ENCODE measurements at places on chromosomes 2 and 18. TPM values are rescaled to one million over a fixed set of nuclear protein-coding genes. Genes with fewer than 3 reads are reported as not detected.

DNA sequence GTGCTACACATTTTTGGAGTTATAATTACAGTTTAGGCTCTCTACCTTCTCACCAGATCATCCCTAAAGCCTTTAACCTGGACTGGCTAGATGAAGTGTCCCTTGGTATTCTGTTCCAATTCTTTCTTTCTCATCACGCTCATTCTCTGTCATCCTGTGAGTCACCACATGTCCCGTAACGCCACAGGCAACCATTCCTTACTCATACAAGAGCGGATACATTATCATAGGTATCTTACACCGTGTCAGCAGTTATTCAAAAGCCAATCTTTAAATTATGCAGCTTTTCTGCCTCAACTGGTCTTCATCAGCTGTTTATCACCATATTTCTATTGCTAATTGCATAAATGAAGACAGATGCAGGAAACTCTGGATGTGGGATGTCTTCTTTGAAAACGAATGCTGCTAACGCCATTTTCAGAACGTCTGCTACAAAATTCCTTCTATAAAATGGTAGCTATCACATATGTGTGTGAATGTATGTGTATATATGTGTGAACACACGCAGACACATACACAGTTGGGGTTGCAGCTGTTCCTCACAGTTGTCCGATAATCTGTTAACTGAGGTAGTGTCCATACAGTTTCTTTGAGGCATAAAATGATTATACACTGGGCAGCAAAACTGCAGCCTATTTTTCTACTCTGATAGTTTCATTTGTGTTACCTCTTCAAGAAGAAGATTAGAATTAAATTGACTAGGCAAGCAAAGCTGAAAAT lies 47.9 kb downstream of the EML6 start:
- H3K4me3 ChIP-seq: no peak overlapping the region
- no peaks in the 10 kb centered on the region for H3K4me1 ChIP-seq
- H3K27ac ChIP-seq: no peak overlapping the region
- no peak for DNase-seq
- no peaks in the 10 kb centered on the region for H3K27me3 ChIP-seq
- H3K36me3 ChIP-seq: no peaks in the 10 kb centered on the region

DNA sequence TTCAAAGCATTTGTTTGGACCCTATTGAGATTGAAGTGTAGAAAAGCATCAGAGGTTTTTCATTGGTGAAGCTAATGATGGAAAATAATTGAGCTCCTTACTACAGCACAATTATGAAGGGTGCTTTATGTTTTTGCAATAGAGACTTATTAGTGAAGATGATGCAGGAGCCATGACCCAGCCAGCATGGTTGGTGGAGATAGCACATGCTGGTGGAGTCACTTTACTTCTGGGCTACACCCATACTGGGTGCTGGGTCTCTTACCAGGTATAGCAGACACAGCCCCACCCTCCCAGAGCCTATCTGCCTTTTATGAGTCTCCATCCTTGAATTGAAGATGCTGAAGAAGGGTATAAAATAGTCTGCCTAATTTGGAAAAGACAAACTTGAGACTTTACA lies 3.6 kb downstream of the ACP1 start:
- H3K4me3 ChIP-seq: no peak overlapping the region
- no peaks in the 10 kb centered on the region for H3K27me3 ChIP-seq
- peaks cover 31% of the 10 kb centered on the region for H3K4me1 ChIP-seq
- no peak for DNase-seq
- H3K36me3 ChIP-seq: peaks cover 20% of the 10 kb centered on the region

GRCh38 chr2:160356485-160356884 lies 137.1 kb downstream of the RBMS1 start:
- no peak for DNase-seq
- no peaks in the 10 kb centered on the region for H3K36me3 ChIP-seq
- H3K27ac ChIP-seq: no peak overlapping the region
- no peaks in the 10 kb centered on the region for H3K27me3 ChIP-seq
- H3K4me1 ChIP-seq: peaks cover 61% of the 10 kb centered on the region

GRCh38 chr2:17912266-17912691 lies 33.8 kb downstream of the KCNS3 start:
- no peaks in the 10 kb centered on the region for H3K4me1 ChIP-seq
- DNase-seq: no peak

DNA sequence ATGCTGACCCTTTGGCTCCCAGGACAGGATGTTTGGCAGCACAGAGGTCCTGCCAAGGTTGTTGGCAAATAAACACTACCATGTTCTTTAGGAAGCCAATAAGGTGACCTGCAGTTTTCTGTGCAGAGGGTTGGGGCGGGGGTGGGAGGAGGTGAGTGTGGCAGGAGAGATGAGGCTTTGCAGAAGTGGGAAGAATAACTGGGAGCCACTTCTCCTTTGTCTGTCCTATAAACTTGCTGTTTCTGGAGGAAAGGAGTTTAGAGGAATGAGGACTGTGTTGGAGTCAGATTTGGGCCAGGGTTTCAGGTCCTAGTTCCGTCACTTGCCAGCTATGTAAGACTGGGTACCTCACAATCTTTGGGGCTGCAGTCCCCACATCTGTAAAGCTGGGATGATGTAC lies 187.6 kb upstream of the SPRED2 start:
- no peaks in the 10 kb centered on the region for H3K4me1 ChIP-seq
- H3K27me3 ChIP-seq: peaks cover 13% of the 10 kb centered on the region
- no peak for DNase-seq

DNA sequence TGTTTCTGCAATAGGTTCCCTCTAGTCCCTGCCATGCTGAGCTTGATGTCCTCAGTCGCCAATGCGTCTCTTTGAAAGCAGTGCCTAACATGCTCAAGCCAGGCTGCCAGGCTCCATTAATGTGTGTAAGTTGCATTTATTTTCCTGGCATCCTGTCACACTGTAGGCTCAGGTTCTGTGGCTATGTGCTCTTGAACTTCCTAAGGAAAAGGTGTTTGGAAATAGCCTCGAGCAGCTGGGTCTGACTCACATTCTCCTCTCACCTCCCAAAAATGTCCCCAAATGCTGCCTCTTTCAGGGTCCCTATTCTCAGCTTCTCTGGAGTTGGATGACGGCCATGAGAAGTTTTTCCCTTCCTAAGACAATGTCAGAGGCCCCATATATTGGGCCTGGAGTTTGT lies 58.0 kb upstream of the SLC14A2 start:
- no peak overlapping the region for H3K4me3 ChIP-seq
- H3K27me3 ChIP-seq: no peaks in the 10 kb centered on the region
- no peaks in the 10 kb centered on the region for H3K36me3 ChIP-seq
- peak overlapping the region; percentile 18 for H3K27ac ChIP-seq
- no peak for DNase-seq

GRCh38 chr2:193539188-193539587 lies 1344.5 kb upstream of the TMEFF2 start:
- H3K27me3 ChIP-seq: no peaks in the 10 kb centered on the region
- H3K4me3 ChIP-seq: no peak overlapping the region
- no peak overlapping the region for H3K27ac ChIP-seq
- no peaks in the 10 kb centered on the region for H3K4me1 ChIP-seq
- DNase-seq: no peak
- no peaks in the 10 kb centered on the region for H3K36me3 ChIP-seq

DNA sequence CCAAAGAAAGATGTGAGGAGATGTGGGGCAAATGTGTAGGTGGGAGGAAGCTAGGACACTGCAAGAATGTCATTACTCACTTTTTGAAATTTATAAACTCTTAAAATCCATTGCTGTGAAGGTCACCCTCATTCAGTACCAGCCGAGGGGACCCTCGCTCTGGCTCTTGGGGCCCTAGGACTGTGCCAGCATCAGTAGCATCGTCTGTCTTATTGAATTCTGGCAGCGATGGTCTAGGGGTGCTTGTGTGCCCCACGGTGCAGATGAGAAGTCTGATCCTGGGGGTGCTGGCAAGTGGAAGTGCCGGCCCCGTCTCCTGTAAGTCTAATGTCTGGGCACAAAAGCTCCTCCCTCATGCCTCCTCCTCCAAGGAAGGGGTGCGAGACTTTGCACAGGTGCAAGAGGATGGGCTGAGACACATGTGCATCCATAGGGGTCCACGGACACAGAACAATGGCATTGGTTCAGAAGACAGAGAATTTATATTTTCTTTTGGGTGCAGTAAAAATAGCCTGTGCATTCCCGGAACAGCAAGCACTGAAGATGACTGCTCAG lies 266.7 kb upstream of the HDAC4 start:
- DNase-seq: no peak
- no peak overlapping the region for H3K4me3 ChIP-seq
- H3K36me3 ChIP-seq: no peaks in the 10 kb centered on the region
- no peaks in the 10 kb centered on the region for H3K4me1 ChIP-seq
- no peak overlapping the region for H3K27ac ChIP-seq
- H3K27me3 ChIP-seq: no peaks in the 10 kb centered on the region

- H3K36me3 ChIP-seq: no peaks in the 10 kb centered on the region
- peak overlapping the region; percentile 41 for H3K27ac ChIP-seq
- H3K4me1 ChIP-seq: peaks cover 12% of the 10 kb centered on the region
- DNase-seq: peak; percentile 85
These were observed 6.6 kb upstream of the CYP27C1 start for GRCh38 chr2:127226520-127227263.

GRCh38 chr2:241126771-241127202 lies 22.5 kb downstream of the PASK start:
- no peak overlapping the region for H3K4me3 ChIP-seq
- no peaks in the 10 kb centered on the region for H3K36me3 ChIP-seq
- H3K27me3 ChIP-seq: no peaks in the 10 kb centered on the region
- no peaks in the 10 kb centered on the region for H3K4me1 ChIP-seq
- no peak overlapping the region for H3K27ac ChIP-seq

GRCh38 chr18:79600596-79600995 lies 79.0 kb upstream of the CTDP1 start:
- H3K27me3 ChIP-seq: peaks cover 18% of the 10 kb centered on the region
- H3K27ac ChIP-seq: no peak overlapping the region
- no peak overlapping the region for H3K4me3 ChIP-seq
- peak; percentile 4 for DNase-seq
- H3K4me1 ChIP-seq: no peaks in the 10 kb centered on the region
- no peaks in the 10 kb centered on the region for H3K36me3 ChIP-seq

GRCh38 chr2:218880859-218881594 lies 375 bp downstream of the WNT10A start:
- H3K27ac ChIP-seq: no peak overlapping the region
- no peaks in the 10 kb centered on the region for H3K36me3 ChIP-seq
- H3K4me3 ChIP-seq: peak overlapping the region; percentile 41
- H3K27me3 ChIP-seq: peaks cover 87% of the 10 kb centered on the region
- H3K4me1 ChIP-seq: peaks cover 22% of the 10 kb centered on the region

- H3K27ac ChIP-seq: peak overlapping the region; percentile 90
- H3K27me3 ChIP-seq: no peaks in the 10 kb centered on the region
- H3K4me3 ChIP-seq: peak overlapping the region; percentile 99
- H3K36me3 ChIP-seq: no peaks in the 10 kb centered on the region
- peaks cover 29% of the 10 kb centered on the region for H3K4me1 ChIP-seq
These were observed 489 bp downstream of the TRMT61B start for GRCh38 chr2:28869494-28870145.

DNA sequence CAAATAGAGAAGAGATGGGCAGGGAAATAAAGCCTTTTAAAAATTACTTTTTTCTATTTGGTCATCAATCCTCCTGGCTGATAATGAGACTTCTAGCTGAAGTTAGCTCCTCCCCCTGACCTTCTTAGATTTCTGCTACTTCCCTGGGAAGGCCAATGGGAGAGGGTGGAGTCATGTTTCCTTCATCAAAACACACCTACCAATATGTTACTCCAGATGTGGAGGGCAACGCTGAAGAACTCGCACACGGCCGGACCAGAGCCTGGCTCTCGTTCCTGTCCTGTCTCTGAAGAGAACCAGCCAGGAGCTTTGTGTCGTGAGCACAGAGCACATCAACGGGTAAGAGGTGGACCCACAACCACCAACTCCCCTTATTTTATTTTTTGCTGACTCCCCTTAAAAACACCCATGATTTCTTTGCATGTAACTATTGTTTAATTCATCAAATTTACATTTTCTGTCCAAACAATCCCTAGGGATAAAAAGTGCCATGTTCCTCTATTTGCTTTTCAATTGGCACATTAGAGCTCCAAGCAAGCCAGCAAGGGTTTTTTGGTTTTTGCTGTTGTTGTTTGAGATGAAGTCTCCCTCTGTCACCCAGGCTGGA lies 94.9 kb downstream of the ADD2 start:
- DNase-seq: no peak
- no peaks in the 10 kb centered on the region for H3K36me3 ChIP-seq
- no peak overlapping the region for H3K4me3 ChIP-seq

DNA sequence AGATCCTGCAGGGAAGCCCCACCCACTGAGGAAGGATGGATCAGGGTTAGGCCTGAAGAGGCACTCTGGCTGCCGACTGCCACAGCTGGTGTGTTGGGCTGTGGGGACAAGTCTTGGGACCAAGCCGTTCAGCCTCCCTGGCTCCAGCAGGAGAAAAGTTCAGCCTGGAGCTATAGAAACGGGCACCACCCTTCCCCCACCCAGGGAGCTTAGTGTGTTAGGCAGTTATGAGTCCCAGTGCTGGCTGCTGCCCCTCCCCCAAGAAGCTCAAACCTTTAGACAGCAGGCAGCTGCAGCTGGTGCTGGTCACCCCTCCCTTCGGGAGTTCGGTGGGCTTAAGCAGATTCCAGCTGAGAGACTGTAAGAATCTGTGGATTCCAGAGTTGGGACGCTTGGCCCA lies 447.1 kb upstream of the HS6ST1 start:
- H3K4me3 ChIP-seq: no peak overlapping the region
- H3K4me1 ChIP-seq: no peaks in the 10 kb centered on the region
- no peak for DNase-seq
- H3K36me3 ChIP-seq: no peaks in the 10 kb centered on the region

GRCh38 chr2:240624950-240625621 lies at the start of gene GPR35:
GPR35 (plus strand) TSS chr2:240625480; CDS start chr2:240629953, 4,473 bp downstream.
- DNase-seq: peak; percentile 80
- H3K27ac ChIP-seq: peak within 1 kb of the TSS; percentile 47
- peaks cover 39% of the 10 kb centered on the region for H3K4me1 ChIP-seq
- no peaks in the 10 kb centered on the region for H3K36me3 ChIP-seq

DNA sequence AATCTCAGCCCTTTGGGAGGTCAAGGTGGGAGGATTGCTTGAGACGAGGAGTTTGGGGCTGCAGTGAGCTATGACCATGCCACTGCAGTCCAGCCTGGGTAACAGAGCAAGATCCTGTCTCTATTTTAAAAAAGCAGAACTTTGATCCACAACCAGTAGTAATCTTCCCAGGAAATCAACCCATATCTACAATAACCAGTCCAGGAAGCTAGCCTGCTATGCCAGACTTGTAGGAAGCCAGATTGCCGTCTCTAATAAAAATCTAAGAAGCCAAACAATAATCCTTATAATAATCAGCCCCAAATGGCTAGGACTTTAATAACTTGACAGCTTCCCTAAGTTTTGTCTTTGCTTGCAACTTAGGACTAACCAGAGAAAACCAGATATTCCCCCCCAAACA lies 9.0 kb upstream of the ALMS1 start:
- H3K4me1 ChIP-seq: no peaks in the 10 kb centered on the region
- no peak overlapping the region for H3K27ac ChIP-seq
- DNase-seq: no peak
- peaks cover 9% of the 10 kb centered on the region for H3K27me3 ChIP-seq
- H3K4me3 ChIP-seq: no peak overlapping the region
- H3K36me3 ChIP-seq: no peaks in the 10 kb centered on the region

GRCh38 chr2:26619096-26619495 lies 22.1 kb downstream of the CIB4 start:
- peaks cover 6% of the 10 kb centered on the region for H3K27me3 ChIP-seq
- H3K36me3 ChIP-seq: no peaks in the 10 kb centered on the region
- H3K4me3 ChIP-seq: no peak overlapping the region

GKN1 gene
- not detected for total RNA-seq

DSG3 gene
- not detected for total RNA-seq

FOXD4L1 gene
- total RNA-seq: 0.62 TPM

CFAP221 gene
- 33.9 TPM for total RNA-seq

SLC40A1 gene
- total RNA-seq: 135 TPM

BCL11A gene
- total RNA-seq: 9.7 TPM

PLCL1 gene
- 6.3 TPM for total RNA-seq

HOXD11 gene
- total RNA-seq: not detected

CMPK2 gene
- total RNA-seq: 43.3 TPM

TUBB6 gene
- total RNA-seq: 92.9 TPM

CPLX4 gene
- not detected for total RNA-seq

UGT1A5 gene
- 0.27 TPM for total RNA-seq

CARF gene
- 11.4 TPM for total RNA-seq
